Right forelimb (tissue), 1 donor: ENCODE measurements at places on chromosomes 11 and 22.

GRCh38 chr11:34680206-34680605 lies 59.3 kb downstream of the EHF start:
- DNase-seq, result no peak

DNA sequence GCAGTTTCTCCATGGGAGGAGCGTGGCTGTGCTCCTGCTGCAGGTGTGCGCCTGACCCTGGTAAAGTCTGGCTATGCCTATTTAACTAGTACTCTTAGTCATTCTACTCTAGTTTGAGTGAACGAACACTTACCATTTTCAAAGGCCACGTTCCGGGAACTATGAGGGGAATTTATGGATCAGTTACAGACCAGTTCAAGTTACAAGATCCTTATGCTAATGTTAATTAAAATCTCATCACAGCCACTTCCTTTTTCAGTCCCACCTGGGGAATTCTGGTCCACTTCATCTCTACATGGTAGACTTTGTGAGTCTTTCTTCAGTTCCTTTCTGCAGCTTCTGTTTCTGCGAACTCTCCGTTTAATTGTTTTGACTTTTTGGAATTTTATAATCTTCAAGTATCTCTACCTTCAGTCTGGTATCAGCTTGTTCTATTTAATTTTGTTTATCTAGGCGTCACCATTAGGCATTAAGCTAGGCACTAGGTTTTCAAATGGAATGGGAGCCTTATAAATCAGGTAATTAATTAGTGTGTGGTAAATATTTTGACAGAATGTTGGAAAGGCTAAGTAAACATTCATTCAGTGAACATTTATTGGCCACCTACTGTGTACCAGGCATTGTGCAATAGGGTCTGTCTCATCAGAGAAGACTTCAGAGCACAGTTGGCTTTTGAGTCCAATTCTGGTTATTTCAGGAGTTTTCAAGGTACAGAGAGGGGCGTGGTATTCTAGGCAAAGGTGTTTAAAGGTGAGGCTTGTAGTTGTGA lies 78.9 kb downstream of the GRK3 start:
- DNase-seq, result no peak

DNA sequence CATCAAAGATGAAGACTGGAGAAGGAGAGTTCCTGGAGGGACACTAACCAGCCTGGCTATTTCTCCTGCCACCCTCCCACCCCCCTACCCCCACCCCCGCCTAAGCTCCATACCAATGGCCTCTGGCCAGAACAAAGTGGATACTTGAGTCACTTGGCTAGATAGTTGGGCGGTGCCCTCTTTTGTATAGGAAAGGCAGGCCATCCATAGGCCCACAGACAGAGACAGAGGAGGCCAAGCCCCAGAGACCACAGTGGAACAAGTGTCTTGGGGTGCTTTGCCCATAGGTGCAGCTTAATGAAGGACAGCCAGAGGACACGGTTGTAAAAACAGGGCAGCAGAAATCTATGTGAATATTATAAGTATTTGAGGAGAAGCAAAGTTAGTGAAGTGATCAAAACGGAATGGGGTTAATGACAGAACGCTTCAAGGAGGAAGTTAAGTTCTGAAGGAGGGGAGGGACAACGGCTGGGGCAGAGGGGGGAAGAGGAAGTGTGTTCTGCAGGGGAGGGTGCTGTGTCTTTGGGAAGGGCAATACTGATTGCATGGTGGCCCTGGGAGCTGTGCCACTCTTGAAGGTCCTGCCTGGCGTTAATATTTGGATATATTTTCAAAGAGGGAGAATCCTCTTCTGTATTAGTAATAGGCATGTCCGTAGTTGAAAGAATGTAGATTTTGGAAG lies 32.7 kb downstream of the FLI1 start:
- DNase-seq, result peak; percentile 39

GRCh38 chr11:112590764-112591163 lies 330.1 kb upstream of the PLET1 start:
- DNase-seq, result no peak

- DNase-seq, result no peak
Measured at GRCh38 chr11:83147895-83148294, 9.0 kb upstream of the PCF11 start.
